ENCODE measurements at places on chromosomes 6 and 20. TPM values are rescaled to one million over a fixed set of nuclear protein-coding genes. Genes with fewer than 3 reads are reported as not detected.

The C6orf15 gene
- total RNA-seq: not detected

The DZANK1 gene
- total RNA-seq: 1.3 TPM

The CAGE1 gene
- 0.16 TPM for total RNA-seq

The FNDC11 gene
- total RNA-seq: 0.27 TPM

The CRYBG1 gene
- total RNA-seq: 27.6 TPM

The PRPH2 gene
- not detected for total RNA-seq

The EDN3 gene
- total RNA-seq: not detected

DNA sequence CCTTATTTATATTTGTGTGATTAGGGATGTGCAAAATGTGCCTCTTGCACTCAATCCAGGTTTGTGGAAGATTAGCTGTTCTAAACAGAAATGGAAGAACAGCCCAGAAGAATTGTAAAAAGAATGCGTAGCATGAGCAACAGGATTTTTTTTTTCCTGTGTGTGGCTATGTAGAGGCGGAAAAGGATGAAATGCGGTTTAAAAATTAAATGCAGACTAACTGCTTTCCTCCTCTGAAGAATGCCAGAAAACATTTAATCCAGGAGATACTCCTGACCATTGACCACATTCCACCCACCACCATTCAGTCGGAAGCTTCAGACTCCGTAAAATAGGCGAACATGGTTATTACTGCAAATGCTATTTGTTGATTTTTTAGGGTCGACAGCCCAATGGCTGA, 83.4 kb downstream of the BMP6 start:
- H3K4me3 ChIP-seq: no peak overlapping the region
- no peak overlapping the region for H3K27ac ChIP-seq
- no peaks in the 10 kb centered on the region for H3K4me1 ChIP-seq
- H3K27me3 ChIP-seq: peaks cover 7% of the 10 kb centered on the region
- no peak for DNase-seq
- no peaks in the 10 kb centered on the region for H3K36me3 ChIP-seq

DNA sequence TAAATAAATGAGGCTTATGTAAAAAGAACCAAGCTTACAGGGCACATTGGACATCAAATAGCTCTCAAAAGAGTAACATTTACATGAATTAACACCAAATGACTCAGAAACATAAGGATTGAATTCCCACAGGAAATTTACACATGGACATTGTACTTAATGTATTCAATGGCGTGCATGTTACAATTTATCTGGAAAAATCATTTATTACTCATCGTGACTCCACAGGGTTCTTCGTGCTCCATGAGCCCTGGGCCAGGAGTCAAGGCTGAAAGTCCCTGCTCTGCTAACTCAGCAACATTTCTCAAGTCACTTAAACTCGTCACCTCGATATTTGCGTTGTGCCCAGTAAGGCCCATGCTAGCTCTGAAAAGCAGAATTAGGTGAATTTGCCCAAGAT, 158.5 kb downstream of the PHACTR1 start:
- H3K27ac ChIP-seq: no peak overlapping the region
- H3K4me1 ChIP-seq: no peaks in the 10 kb centered on the region
- H3K36me3 ChIP-seq: no peaks in the 10 kb centered on the region
- no peak overlapping the region for H3K4me3 ChIP-seq

DNA sequence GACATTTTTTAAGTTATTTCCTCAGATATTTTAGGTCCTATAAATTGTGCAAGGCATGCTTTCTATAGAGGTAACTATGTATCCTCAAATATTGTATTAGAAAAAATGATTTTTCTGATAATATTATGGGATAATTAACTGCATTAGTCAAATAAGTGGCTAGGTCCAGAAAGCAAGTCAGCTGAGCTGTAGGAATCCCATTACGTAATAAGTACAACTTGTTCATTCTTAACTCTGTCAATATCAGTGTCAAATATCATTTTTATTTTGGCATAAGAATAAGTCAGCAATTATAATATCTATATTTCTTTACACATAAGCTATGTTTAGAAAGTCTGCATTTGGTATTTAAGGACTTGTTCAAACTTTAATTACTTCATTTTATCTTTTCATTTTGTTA, 830.9 kb upstream of the GJE1 start:
- no peaks in the 10 kb centered on the region for H3K4me1 ChIP-seq
- DNase-seq: no peak
- H3K36me3 ChIP-seq: no peaks in the 10 kb centered on the region
- H3K27ac ChIP-seq: no peak overlapping the region
- no peak overlapping the region for H3K4me3 ChIP-seq

- peaks cover 3% of the 10 kb centered on the region for H3K27me3 ChIP-seq
- no peaks in the 10 kb centered on the region for H3K36me3 ChIP-seq
- no peak for DNase-seq
Measured at GRCh38 chr20:52291109-52291508, 99.5 kb upstream of the ZFP64 start.

- no peak for DNase-seq
- H3K4me3 ChIP-seq: no peak overlapping the region
- peaks cover 1% of the 10 kb centered on the region for H3K27me3 ChIP-seq
- H3K27ac ChIP-seq: no peak overlapping the region
- no peaks in the 10 kb centered on the region for H3K36me3 ChIP-seq
Measured at GRCh38 chr20:47775039-47775438, 10.2 kb downstream of the SULF2 start.

GRCh38 chr6:37062424-37062823, 57.0 kb downstream of the FGD2 start:
- peak overlapping the region; percentile 40 for H3K27ac ChIP-seq
- no peak overlapping the region for H3K4me3 ChIP-seq
- H3K36me3 ChIP-seq: no peaks in the 10 kb centered on the region
- H3K27me3 ChIP-seq: no peaks in the 10 kb centered on the region

DNA sequence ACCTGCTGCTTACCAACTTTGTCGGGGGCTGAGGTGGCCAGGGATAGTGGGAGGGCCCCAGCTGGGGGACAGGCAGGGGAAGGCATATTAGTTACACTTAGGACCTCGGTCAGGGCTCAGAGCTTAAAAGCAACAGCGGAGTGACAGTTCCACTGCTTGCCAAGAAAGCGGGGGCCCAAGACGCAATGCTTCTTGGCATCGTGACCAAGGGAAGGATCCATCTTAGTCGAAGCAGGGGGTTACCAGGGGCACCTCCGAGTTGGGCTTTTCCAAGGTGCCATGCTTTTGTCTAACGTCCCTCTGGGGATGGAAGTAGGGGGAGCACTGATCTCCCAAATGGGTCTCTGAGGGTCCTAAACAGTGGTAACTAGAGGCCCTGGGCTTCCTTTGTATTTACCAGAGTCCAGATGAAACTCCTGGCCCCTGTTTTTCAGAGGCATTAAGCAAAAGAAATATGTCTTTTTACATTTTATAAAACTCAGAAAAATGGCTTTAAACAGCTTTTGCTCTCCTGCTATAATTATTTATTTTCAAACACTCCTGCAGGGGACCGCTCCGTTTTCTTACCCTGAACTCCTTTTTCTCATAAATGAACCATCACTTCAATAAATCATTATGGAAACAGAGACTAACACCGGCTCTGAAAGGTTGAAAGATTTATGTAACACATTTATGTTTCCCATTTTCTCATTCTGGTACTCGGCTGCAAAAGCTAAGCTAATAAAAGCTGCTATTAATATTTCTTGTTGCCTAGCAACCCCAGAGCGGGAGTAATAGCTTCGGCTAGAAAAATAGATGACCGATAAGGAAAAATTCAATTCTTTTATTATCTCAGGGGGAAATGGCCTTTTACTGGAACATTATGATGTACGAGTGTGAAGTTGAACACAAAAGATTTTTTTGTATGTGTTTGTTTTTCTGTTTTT, 100.4 kb downstream of the TOX2 start:
- peaks cover 39% of the 10 kb centered on the region for H3K4me1 ChIP-seq
- peaks cover 52% of the 10 kb centered on the region for H3K27me3 ChIP-seq
- H3K27ac ChIP-seq: no peak overlapping the region
- H3K4me3 ChIP-seq: no peak overlapping the region
- DNase-seq: no peak
- no peaks in the 10 kb centered on the region for H3K36me3 ChIP-seq

GRCh38 chr20:49283176-49283702, 5.4 kb upstream of the ZNFX1 start:
- no peaks in the 10 kb centered on the region for H3K27me3 ChIP-seq
- H3K4me3 ChIP-seq: peak overlapping the region; percentile 94
- peak overlapping the region; percentile 70 for H3K27ac ChIP-seq
- peaks cover 100% of the 10 kb centered on the region for H3K36me3 ChIP-seq
- peaks cover 72% of the 10 kb centered on the region for H3K4me1 ChIP-seq

DNA sequence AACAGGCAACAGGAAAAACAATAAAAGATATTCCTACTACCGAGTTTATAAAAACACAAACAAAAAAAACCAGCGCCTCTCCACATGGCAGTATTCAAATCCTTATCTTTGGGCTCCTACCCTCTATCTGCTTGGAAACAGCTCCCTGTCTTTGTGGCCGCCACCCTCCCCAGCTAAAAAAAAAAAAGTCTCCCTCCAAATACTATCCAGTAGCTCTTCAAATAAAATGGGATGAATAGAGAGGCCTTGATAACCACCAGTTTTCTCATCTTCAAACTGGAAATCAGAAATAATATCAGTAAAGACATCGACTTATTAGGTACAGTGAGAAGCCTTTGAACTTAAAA, 96.2 kb downstream of the PSMG4 start:
- H3K36me3 ChIP-seq: no peaks in the 10 kb centered on the region
- no peak overlapping the region for H3K4me3 ChIP-seq
- H3K27ac ChIP-seq: no peak overlapping the region
- no peak for DNase-seq

DNA sequence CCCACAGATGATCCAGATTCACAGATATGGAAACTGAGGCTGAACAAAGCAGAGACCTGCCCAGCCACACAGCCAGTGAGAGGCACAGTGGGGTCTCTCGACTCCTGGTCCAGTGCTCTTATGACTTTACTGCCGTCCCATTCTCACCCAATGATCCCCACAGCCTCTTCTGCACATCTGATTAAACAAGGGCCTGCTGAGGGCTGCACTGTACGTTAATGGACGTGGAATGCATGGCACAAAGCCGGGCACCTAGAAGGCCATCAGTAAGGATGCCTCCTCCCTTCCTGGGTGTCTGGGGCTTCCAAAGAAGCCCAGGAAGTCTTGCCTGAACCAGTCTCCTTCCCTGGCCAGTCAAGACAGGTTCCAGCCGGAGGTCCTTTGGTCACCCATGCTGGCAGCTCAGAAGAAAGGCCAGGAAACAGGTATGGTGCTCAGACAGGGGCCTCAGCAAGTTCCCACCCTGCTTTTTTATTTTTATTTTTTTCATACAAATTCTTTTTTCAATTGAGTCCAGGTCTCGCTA, 3.8 kb downstream of the TFEB start:
- no peaks in the 10 kb centered on the region for H3K36me3 ChIP-seq
- no peak overlapping the region for H3K27ac ChIP-seq
- H3K4me3 ChIP-seq: no peak overlapping the region
- H3K4me1 ChIP-seq: peaks cover 35% of the 10 kb centered on the region
- no peaks in the 10 kb centered on the region for H3K27me3 ChIP-seq
- DNase-seq: no peak

DNA sequence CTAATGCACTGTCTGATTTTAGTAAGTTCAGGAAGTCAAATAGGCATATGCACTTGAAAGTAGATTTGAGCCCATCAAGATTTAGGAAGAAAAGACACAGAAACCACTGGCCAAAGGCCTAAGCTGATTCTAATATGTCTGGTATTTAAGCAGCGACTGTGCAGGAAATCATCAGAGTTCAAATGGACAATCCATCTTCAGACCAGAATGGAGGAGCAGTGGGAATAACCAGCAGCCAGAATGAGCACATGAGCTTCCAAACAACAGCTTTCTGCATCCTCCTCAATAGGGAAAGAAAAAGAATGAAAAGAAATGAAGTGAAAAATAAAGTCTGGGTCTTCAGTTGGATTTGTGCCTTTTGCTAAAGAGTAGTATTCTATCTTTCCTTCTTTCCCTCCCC, 50.6 kb downstream of the SOD2 start:
- no peak for DNase-seq
- H3K27ac ChIP-seq: no peak overlapping the region
- H3K4me3 ChIP-seq: no peak overlapping the region
- peaks cover 6% of the 10 kb centered on the region for H3K4me1 ChIP-seq

DNA sequence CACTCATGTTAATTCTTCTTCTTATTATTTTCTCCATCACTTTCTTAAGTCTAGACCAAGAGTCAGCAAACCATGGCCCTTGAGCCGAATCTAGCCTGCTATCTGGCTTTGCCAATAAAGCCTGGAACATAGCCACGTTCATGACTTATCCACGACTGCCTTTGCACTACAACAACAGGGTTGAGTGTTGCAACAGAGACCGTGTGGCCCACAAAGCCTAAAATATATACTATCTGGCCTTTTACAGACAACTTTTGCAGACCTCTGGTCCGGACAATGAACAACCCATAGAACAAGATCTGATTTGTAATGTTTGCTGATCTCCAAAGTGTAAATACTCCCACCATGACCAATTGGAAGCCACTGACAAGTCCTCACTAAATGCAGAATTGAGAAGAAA, 140.5 kb upstream of the CDYL start:
- H3K4me1 ChIP-seq: peaks cover 18% of the 10 kb centered on the region
- no peak for DNase-seq
- H3K27me3 ChIP-seq: no peaks in the 10 kb centered on the region
- H3K4me3 ChIP-seq: no peak overlapping the region

- no peak overlapping the region for H3K27ac ChIP-seq
- H3K27me3 ChIP-seq: no peaks in the 10 kb centered on the region
- peaks cover 53% of the 10 kb centered on the region for H3K4me1 ChIP-seq
Measured at GRCh38 chr6:127902933-127903332, 2.1 kb upstream of the THEMIS start.

DNA sequence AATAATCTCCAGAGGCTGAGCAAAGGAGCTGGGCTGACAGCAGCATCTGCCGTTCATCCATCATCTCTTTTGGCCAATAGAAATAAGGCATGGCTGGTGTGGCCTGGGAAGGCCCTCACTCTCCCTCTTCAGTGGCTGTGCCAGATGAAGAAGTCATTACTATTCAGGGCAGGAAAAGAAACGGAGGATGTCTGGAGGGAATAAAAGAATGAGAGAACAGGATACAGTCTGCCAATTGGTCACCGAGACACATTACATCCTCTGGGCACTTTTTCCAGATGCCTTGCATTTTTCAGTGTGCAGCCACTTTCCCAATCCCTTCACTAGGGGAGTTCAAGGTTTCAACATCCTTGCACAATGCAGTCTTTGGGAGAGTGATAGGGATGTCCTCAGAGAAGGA, 32.2 kb upstream of the VGLL2 start:
- no peak overlapping the region for H3K4me3 ChIP-seq
- no peaks in the 10 kb centered on the region for H3K36me3 ChIP-seq
- no peaks in the 10 kb centered on the region for H3K4me1 ChIP-seq
- no peaks in the 10 kb centered on the region for H3K27me3 ChIP-seq
- H3K27ac ChIP-seq: no peak overlapping the region

DNA sequence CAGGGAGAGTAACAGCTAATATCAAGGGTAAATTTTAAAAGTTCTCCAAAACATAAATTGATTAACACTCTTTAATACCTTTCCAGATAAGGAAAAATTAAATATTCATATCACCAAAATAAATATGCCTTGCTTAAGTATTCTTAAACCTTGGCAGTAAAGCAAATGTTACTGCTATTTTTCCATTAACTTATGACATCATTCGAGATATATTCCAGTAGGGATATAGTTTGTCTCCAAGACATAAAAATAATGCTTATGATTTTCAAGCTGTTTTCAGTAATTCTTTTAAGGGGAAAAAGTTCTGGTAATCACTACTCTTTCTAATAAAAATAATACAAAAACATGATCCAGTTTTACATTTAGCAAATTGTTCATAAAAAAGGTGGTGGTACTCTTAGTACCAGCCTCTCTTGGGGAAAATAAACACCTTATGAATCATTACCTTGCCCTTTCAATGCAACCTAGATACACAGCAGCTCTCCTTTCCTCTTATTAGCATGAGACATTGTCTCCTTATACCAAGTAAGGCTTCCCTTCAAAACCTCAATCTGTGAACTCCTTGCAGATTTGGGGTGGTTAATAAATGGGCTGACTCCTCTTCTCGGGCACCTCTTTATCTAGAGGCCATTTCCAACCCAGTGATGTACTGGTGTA, 31.5 kb upstream of the LTV1 start:
- peaks cover 22% of the 10 kb centered on the region for H3K4me1 ChIP-seq
- no peak for DNase-seq
- H3K4me3 ChIP-seq: no peak overlapping the region
- peaks cover 21% of the 10 kb centered on the region for H3K36me3 ChIP-seq
- H3K27ac ChIP-seq: no peak overlapping the region

Measured in activated T-helper 2 cell treated with anti-CD3 and anti-CD28 coated beads, Interferon-gamma antibody, Interleukin-2, Interleukin-4, amounts not matched to agents 10 μg/mL and 5 μg/mL and 100 μg/mL, durations not matched to agents 14 hours and 24 hours and 36 hours (primary cell).